ENCODE measurements at places on chromosomes 4 and X.

- no peak for DNase-seq
Measured at GRCh38 chr4:185870366-185870765, 58.4 kb upstream of the SORBS2 start.

- DNase-seq: no peak
Measured at GRCh38 chr4:139872274-139872673, 206.7 kb downstream of the MGST2 start.

DNA sequence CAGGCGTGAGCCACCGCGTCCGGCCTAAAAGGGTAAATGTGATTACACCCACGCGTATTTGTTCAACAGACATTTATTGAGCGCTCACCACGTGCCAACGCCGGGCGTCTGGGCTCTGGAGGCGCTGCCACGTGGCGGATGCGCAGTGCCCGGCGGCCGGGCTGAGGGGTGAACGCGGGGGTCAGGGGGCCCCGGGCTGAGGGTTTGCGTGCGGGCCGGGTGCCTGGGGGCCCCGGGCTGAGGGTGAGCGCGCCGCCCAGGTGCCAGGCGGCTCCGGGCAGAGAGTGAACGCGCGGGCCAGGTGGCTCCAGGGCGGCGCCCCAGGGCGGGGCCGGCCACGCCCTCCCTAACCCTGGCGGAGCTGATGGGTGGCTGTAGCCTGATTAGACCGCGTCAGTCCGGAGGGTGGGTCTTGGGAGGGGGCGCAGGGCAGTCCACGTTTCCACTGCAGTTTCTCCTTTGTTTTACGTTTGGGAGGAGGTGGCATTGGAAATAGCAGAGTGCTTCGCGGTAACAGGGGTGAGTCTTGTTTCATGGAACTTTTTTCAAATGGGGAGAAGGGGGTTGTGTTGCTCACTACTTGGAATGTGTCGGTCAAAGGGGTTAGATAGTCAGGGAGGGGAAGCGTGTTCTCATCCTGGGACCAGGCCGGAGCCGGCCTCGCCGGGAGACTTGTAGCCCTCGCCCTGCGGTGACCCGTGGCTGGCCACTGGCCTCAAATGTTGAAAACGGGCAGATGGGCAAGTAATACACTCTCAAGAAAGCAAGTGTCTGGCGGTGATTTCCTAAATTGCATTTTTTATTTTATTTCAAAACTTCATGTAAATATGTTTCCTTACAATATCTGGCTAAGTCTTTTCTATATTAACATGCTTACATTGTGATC lies at the start of gene ZFP42:
TSS of gene ZFP42 (plus strand) at position 450 of the 886 bp plus-strand sequence. CDS start 7,037 bp downstream, outside the sequence.
- DNase-seq: no peak

- no peak for DNase-seq
Measured at GRCh38 chr4:186782302-186782701, 58.6 kb upstream of the FAT1 start.

DNA sequence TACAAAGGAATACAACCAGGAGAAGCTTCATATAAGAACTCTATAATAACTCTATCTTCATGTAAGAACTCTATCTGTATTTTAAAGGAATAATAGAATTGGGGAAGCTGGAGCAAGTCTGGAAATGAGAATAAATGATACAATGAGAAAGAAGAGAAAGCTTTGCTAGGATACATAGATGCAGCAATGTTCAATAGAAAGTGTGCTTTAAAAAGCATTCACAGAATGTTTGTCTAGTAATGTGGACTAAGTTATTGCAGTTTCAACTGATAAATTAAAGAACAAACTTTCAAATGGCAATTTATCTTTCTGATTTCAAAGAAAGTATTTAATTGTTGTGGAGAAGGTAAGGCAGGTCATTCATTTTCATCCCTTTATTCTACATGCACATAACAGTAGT lies 104.9 kb downstream of the TTC29 start:
- DNase-seq: no peak

DNA sequence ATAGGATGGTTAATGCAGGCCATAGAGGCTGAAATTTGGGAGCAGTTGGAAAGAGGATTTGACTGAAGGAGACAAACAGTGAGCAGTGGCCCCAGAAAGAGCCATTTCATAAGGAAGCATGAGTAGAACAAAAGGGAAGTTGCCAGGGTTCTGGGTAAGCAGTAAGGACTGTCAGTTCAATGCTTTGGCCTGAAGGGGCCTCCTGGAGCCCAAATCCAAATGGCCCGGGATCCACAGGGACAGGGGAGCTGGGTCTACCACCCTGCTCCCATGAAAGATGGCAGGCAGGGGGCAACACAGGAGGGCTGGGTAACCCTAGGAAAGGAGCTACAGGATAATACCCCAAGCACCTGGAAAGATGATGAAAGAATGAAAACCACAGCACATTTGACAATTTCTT lies 4.1 kb upstream of the INTS6L start:
- no peak for DNase-seq
